Activated T-helper 9 cell treated with anti-CD3 and anti-CD28 coated beads, Interleukin-2, amount 50 U/mL, for 16 hours (primary cell): ENCODE measurements at places on chromosomes 16 and 17.

DNA sequence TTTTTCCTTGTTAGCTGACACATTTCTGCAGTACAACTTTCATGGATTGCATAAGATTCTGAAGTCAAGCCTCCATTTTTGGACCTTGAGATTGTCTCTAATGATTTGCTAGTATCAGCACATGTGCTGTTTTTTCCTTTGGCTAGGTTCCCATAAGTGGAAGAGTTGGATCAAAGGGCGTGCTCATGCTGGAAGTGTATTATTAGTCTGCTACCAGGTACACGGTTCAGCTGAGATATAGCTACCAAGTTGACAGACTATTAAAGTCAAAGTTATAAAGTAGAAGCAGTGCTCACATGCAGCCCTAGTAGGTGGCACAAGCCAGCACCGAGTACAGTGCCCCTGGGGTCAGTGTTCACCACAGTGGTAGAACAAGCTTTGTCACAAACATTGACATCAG, 3.2 kb downstream of the FAHD1 start:
- DNase-seq, result no peak

GRCh38 chr16:50925758-50926357, 184.0 kb downstream of the CYLD start:
- no peak for DNase-seq

GRCh38 chr16:3089717-3090592, 9.1 kb downstream of the ZSCAN10 start:
- no peak for DNase-seq

- no peak for DNase-seq
These were observed 9.3 kb upstream of the ADGRG1 start for GRCh38 chr16:57619133-57619605.

- no peak for DNase-seq
These were observed 1.7 kb downstream of the PRKAR1A start for GRCh38 chr17:68513932-68514331.
